ENCODE measurements at places on chromosomes 13 and 19.

GRCh38 chr13:46598140-46598819, 45.3 kb downstream of the LRCH1 start:
- no peak for DNase-seq

DNA sequence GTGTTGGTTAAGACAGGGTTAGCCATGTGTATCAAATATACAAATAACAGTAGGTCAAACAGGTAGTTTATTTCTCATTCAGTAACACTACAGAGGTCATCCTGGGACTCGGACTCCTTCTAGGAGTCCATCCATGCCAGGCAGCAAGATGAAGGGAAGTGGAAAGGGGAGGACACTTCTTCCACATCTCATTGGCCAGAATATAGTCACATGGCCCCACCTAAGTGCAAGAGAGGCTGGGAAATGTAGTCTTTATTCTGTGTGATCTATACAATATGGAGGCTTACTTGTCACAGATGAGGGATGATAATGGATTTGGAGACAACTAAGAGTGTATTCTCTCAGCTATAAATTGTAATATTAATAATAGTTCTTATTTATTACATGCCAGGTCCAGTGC, 31.1 kb downstream of the RDH8 start:
- no peak for DNase-seq

DNA sequence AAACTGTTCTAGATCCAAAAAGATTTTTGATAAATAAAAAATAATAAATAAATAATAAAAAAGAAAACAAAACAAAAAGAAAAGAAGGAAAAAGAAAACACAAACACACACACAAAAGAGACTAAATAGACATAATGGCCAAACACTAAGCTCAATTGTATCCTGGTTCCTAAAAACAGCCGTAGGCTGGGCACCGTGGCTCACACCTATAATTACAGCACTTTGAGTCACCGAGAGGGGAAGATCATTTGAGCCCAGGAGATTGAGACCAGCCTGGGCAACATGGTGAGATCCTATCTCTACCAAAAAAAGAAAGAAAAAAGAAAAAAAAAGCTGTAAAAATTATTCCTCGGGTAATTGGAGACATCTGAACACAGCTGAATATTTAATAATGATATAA, 8.9 kb downstream of the ETHE1 start:
- no peak for DNase-seq

DNA sequence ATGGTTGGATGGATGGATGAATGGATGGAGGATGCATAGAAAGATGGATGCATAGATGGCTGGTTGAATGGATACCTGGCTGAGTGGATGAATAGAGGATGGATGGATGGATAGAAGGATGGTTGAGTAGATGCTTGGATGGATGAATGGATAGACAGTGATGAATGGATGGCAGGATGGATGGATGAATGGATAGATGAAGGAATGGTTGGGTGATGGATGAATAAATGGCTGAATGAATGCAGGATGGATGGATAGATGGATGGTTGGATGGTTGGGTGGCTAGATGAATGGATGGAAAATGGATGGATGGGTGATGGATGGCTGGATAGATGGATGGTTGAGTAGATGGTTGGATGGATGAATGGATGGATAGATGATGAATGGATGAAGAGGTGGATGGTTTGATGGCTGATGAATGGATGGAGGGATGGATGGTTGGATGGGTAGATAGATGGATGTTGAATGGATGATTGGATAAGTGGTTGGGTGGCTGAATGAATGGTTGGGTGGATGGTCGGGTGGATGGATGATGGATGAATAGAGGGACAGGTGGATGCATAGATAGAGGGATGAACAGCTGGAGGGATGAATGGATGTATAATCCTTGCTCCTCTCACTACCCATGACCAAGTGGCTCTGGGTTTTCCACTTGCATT, 3.6 kb upstream of the SULT2B1 start:
- no peak for DNase-seq

- DNase-seq, result peak; percentile 63
Observed at GRCh38 chr19:4534836-4535658, at the start of gene PLIN5. PLIN5 (minus strand) TSS chr19:4535224; CDS start chr19:4534074, 1,150 bp downstream.

DNA sequence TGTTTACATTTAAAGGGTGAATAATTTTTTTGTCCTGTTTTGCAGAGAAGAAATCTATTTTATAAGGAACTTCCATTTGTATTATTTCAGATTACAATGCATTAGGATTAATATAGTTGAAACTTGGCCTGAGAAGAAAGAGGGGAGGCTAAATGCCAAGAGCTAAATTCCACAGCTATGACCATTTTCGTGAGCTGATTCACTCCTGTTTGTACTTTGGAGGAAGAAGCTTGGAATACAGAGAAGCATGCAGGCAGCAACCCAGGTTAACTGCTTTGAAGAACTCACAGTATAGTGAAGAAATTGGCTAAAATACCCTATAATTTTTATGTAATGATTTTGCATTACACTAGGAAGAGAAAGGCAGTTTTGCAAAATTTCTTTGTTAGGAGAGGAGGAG, 309.4 kb upstream of the KLF12 start:
- DNase-seq, result no peak

GRCh38 chr13:30802501-30802900, 67.2 kb downstream of the ALOX5AP start:
- no peak for DNase-seq

DNA sequence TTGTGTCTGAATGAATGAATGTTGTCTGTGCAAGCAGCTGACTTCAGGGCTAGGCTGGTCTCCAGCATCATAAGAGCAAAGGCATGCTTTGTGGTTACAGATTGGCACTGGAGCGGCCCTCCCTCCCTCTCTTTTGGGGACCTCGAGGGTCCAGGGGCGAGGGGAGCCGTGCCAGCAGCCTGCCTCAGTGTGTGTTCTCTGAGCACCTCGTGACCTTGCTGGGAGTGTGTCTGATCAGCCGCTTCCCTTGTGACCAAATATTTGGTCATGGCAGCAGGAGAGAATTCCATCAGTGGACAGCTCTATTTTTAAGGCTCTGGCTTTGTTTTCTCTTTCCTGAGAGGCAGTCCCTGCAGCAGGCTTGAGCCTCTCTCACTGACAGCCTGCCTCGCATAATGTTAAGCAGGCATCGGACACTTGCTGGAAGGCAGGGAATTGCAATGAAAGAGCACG, 329.7 kb downstream of the UQCRFS1 start:
- no peak for DNase-seq
